ENCODE measurements at places on chromosomes 12 and 14.

DNA sequence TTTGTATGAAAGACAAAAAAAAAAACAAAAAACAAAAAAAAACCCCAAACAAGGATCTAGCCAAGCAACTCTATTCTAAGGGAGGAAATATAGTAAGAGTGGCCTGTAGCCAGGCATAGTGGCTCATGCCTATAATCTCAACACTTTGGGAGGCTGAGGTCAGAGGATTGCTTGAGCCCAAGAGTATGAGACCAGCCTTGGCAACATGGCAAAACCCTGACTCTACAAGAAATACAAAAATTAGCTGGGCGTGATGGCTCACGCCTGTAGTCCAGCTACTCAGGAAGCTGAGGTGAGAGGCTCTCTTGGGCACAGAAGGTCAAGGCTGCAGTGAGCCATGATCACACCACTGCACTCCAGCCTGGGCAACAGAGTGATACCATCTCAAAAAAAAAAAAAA, 47.9 kb downstream of the TMEM117 start:
- no peak overlapping the region for H3K27ac ChIP-seq
- no peaks in the 10 kb centered on the region for H3K27me3 ChIP-seq
- no peaks in the 10 kb centered on the region for H3K36me3 ChIP-seq
- no peak for DNase-seq
- no peak overlapping the region for H3K4me3 ChIP-seq

DNA sequence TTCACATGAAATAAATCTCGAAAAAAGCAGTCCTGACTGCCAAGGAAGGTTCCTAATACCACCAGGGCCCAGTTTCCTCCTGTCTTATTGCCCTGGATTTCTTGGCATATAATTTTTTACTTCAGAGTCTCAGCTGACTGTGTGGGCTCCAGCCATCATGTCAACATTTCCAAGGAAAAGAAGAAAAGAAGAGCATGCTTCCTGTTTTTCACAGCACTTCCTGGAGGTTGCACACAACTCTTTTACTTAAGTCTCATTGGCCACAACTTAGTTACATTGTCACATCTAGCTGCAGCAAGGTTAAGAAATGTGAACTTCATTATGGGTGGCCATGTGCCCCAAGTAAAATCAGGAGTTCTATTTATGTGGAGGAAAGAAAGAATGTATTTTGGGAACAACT, 24.3 kb downstream of the DACT1 start:
- H3K4me1 ChIP-seq = peaks cover 19% of the 10 kb centered on the region
- no peaks in the 10 kb centered on the region for H3K27me3 ChIP-seq
- no peak for DNase-seq
- H3K36me3 ChIP-seq = no peaks in the 10 kb centered on the region
- peak overlapping the region; percentile 47 for H3K4me3 ChIP-seq
- peak overlapping the region; percentile 83 for H3K27ac ChIP-seq

DNA sequence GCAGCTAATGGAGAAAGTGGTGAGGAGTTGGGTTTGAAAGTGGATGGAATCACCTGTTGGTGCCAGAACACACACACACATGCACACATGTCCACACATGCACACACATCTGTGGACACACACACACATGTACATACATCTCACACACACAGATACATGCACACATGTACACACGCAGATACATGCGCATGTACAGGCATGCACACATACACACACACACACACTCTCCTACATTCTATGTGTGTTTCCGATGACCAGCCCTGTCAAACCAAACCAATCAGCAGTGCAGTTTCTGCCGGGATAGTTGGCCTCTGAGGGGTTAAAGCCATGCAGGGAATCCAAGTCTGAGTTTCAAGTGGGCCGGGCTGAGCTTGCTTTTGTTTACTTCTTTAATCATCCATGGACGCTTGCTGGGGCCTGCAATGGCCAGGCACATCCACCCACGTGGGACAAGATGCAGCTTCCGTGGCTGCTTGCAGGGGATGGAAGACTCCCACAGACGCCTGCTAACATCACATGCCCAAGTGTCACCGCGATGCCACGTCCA, 52.5 kb downstream of the GALNT9 start:
- no peaks in the 10 kb centered on the region for H3K4me1 ChIP-seq
- no peak overlapping the region for H3K4me3 ChIP-seq
- DNase-seq = no peak
- H3K36me3 ChIP-seq = peaks cover 2% of the 10 kb centered on the region
- peaks cover 15% of the 10 kb centered on the region for H3K27me3 ChIP-seq

DNA sequence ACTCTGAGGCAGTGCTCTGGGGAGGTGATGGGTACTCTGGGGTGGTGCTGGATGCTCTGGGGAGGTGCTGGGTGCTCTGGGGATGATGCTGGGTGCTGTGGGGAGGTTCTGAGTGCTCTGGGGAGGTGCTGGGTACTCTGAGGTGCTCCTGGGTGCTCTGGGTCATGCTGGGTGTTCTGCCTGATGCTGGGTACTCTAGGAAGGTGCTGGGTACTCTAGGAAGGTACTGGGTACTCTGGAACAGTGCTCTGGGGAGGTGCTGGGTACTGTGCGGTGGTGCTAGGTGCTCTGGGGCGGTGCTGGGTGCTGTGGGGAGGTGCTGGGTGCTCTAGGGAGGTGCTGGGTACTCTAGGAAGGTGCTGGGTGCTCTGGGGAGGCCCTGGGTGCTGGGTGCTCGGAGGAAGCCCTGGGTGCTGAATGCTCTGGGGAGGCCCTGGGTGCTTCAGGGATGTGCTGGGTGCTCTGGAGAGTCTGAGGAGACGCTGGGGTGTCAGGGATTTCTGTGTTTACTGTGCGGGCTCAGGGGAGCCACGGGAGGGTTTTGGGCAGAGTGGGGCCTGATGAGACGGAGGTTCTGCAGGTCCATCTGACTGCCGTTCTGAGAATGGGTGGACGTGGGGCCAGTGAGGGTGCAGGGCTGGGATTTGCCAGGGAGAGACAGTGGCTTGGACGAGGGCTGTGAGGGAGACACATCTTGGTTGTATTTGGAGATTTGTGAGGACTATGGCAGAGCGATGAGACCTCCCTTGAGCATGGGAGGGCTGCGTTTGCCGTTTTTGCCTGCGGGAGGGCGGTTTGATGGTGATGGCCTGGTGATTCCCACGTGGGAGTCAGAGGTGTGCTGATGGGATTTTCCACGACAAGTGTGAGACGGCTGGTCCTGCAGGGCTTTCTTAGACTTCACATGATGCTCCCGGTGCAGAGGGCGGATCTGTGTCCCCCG, 30.0 kb downstream of the MMP17 start:
- H3K27ac ChIP-seq = no peak overlapping the region
- DNase-seq = no peak
- no peaks in the 10 kb centered on the region for H3K36me3 ChIP-seq
- H3K27me3 ChIP-seq = peaks cover 14% of the 10 kb centered on the region

DNA sequence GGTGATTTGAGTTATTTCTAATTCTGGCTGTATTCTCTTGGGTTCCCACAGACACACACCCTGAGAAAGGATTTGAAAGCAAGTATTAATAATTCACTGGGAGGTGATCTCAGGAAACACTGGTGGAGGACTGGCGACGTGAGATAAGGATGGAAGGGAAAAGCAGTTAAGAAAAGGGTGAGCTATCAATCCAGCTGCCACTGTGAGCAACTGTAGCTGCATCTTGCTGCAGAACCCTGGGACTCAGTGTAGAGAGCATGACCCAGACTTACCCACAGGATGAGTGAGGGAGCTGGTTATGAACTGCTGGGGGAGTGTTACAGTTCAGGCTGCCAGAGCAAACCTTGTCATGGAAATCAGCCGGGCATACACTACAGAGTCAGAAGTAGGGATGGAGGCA, 71.9 kb downstream of the RESF1 start:
- no peaks in the 10 kb centered on the region for H3K36me3 ChIP-seq
- no peak for DNase-seq
- no peak overlapping the region for H3K4me3 ChIP-seq
- peaks cover 19% of the 10 kb centered on the region for H3K4me1 ChIP-seq

DNA sequence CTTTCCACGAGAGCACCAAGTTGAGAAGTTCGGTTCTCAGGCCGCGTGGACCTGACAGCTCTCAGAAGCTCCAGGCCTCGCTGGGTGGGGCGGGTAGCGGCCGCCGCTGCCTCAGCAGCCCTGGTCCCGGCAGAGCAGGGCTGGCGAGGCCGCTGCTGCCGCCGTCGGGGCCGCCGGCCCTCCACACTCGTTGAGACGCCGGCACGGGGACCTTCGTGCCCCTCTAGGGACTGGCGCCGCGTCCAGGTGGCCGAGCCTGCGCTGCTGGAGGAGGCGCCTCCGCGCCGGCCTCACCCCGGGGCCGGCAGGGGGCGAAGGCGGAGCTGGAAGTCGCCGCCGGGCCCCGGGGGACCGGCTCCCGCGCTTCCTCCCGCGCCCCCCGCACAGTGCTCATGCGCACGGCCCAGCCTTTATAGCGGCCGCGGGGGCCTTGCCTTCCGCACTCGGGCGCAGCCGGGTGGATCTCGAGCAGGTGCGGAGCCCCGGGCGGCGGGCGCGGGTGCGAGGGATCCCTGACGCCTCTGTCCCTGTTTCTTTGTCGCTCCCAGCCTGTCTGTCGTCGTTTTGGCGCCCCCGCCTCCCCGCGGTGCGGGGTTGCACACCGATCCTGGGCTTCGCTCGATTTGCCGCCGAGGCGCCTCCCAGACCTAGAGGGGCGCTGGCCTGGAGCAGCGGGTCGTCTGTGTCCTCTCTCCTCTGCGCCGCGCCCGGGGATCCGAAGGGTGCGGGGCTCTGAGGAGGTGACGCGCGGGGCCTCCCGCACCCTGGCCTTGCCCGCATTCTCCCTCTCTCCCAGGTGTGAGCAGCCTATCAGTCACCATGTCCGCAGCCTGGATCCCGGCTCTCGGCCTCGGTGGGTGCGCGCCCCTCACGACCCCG, at the start of gene COCH:
COCH (plus strand) TSS at position 440 of the 879 bp plus-strand sequence; CDS start at position 820, 380 bp downstream.
- H3K4me1 ChIP-seq = peaks cover 3% of the 10 kb centered on the region
- peak; percentile 11 for DNase-seq
- no peaks in the 10 kb centered on the region for H3K36me3 ChIP-seq
- H3K4me3 ChIP-seq = peak within 1 kb of the TSS; percentile 78

GRCh38 chr12:132264086-132265010, 65.0 kb downstream of the GALNT9 start:
- no peaks in the 10 kb centered on the region for H3K36me3 ChIP-seq
- peaks cover 10% of the 10 kb centered on the region for H3K27me3 ChIP-seq
- H3K4me1 ChIP-seq = peaks cover 4% of the 10 kb centered on the region
- no peak overlapping the region for H3K27ac ChIP-seq
- no peak for DNase-seq

- no peaks in the 10 kb centered on the region for H3K36me3 ChIP-seq
- no peaks in the 10 kb centered on the region for H3K27me3 ChIP-seq
- H3K27ac ChIP-seq = no peak overlapping the region
- DNase-seq = no peak
- H3K4me3 ChIP-seq = no peak overlapping the region
These were observed 16.2 kb downstream of the ISM2 start for GRCh38 chr14:77482422-77482821.

- no peak overlapping the region for H3K4me3 ChIP-seq
- peak overlapping the region; percentile 56 for H3K27ac ChIP-seq
- no peaks in the 10 kb centered on the region for H3K4me1 ChIP-seq
These were observed 25.4 kb downstream of the TTC6 start for GRCh38 chr14:37620856-37621255.

DNA sequence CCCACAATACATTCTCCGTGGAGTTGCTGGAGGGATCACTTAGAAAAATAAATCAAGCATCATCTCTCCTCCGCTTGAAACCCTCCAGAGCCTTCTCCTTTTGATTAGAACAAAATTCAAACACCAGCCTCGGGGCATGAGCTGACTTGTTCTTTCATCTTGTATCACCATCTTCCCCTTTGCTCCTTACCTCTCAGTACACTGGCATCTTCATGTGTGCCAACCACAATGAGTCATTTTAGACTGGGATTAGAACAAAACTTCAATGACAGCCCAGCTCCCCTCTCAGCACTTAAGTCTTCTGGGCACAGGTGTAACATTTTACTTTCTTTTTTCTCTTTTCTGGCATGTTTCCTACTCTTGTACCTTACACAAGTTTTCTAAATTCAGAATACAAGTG, 1159.2 kb upstream of the TMEM132C start:
- no peak overlapping the region for H3K4me3 ChIP-seq
- no peak for DNase-seq
- peaks cover 42% of the 10 kb centered on the region for H3K27me3 ChIP-seq
- no peaks in the 10 kb centered on the region for H3K36me3 ChIP-seq
- no peak overlapping the region for H3K27ac ChIP-seq

DNA sequence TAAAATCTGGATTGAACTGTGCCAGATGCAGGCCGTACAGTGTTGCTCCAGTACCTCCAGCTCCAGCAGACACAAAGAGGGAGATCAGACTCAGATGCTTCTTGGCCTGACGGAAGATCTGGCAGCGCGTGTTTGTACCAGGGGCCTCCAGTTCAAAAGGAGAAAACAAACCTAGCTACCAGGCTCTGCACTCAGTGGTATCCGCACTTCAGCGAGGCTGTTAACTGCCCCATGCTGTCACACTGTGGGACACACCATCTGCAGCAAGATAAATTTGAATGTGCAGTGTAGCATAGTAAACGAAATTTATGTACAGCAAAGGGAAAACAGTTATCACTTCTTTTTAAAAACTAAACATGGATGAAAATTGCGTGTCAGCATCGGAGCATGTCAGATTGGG, 5.1 kb downstream of the DYNC1H1 start:
- H3K36me3 ChIP-seq = no peaks in the 10 kb centered on the region
- no peak overlapping the region for H3K4me3 ChIP-seq
- peak overlapping the region; percentile 44 for H3K27ac ChIP-seq

DNA sequence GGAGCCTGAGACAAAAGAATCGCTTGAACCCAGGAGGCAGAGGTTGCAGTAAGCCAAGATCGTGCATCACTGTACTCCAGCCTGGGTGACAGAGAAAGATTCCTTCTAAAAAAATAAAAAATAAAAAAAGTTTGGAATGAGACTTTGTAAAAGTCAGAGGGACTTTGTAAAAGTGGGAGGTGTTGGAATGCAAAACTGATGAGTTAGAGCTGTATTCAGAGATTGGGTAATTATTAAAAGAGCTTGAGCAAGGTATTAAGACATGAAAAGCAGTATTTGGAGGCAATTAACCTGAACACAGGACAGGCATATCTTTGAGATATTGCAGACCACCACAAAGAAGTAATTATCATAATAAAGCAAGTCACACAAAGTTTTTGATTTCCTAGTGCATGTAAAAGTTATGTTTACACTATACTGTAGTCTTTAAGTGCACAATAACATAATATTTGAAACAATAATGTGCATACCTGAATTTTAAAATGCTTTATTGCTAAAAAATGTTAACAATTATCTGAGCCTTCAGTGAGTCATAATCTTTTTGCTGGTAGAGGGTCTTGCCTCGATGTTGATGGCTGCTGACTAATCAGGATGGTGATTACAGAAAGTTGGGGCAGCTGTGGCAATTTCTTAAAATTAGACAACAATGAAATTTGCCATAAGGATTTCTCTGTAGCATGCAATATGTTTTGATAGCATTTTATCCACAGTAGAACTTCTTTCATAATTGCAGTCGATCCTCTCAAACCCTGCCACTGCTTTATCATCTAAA, 33.1 kb downstream of the PHLDA1 start:
- H3K36me3 ChIP-seq = no peaks in the 10 kb centered on the region
- no peak overlapping the region for H3K27ac ChIP-seq
- H3K27me3 ChIP-seq = no peaks in the 10 kb centered on the region
- no peaks in the 10 kb centered on the region for H3K4me1 ChIP-seq
- H3K4me3 ChIP-seq = no peak overlapping the region

- no peaks in the 10 kb centered on the region for H3K36me3 ChIP-seq
- no peak overlapping the region for H3K4me3 ChIP-seq
- no peak overlapping the region for H3K27ac ChIP-seq
These were observed 696.7 kb upstream of the TBX3 start for GRCh38 chr12:115380546-115381120.
